ENCODE measurements at places on chromosomes 5 and 9. TPM values are rescaled to one million over a fixed set of nuclear protein-coding genes. Genes with fewer than 3 reads are reported as not detected.

DNA sequence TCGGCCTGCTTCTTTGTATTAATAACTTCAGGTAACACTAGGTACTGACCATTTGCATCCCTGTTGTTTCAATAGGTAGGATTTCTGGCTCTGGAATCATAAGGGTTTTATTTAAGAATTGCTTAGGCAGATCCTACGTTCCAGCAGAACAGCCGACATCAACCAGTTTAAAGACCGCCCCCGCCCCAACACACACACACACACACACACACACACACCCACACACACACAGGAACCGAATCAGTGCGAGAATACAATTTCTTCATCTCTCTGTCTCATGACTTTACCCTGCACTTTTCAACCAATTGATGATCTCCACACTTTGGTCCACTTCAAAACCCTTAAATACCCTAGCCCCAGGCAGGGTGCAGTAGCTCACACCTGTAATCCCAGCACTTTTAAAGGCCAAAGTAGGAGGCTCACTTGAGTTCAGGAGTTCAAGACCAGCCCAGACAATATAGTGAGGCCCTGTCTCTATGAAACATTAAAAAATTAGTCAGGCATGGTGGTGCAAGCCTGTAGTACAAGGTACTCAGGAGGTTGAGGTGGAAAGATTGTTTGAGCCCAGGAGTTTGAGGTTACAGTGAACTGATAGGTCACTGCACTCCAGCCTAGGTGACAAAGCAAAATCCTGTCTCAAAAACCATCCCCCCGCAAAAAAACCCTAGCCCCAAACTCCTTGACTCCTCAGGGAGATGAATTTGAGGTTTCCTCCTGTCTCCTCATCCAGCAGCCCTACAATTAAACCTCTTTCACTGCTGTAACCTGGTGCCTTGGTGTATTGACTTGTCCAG is 2.7 kb upstream of the MTMR12 start:
- no peak for DNase-seq

MSMP gene
- 0.25 TPM for polyA plus RNA-seq

SYK gene
- polyA plus RNA-seq = 22.2 TPM

DNA sequence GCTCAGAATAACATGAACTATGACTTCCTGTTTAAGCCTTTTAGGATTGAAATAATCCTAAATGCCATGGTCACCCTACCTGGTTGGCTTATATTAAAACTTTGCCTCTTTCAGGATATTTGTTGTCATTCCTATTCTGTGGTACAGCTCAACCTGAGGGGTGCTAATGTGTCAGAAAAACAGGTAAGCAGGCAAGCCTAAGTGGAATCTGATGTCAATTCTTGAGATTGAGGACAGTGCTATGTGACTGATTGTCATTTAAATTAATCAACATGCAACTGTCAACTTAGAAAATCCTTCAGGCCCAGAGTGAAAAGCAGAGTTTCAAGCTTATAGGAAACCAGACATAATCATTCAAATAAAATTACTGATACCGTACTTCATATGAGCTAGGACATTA is 2.6 kb upstream of the RORB start:
- no peak for DNase-seq

GRCh38 chr9:112753725-112754124 is 3.2 kb downstream of the SNX30 start:
- DNase-seq = no peak

DNA sequence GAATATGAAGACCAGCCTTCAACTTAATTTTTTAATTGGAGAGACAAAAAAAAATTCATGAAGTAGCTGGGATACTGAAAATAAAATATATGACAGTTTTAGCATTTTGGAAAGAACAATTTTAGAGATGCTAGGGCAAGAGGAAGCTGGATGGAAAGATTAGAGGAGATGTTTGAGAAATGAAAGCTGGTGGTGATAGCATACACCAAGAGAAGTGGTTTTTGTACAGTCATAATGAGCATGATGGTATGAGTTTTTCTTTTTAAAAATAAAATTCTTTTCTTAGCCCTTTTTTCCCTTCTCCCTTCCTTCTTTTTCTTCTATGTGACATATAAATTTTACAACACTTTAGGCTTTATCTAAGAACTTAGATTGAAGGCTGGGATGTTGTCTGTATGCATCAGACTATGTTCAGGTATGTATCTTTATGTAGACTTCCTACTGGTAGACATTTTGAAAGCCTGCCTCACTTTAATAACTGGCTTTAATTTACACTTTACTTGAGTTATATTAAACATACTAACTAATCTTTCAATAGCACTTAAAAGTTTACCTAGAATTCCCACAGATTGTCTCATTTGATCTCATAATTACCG is 522.5 kb downstream of the TLE4 start:
- no peak for DNase-seq

GRCh38 chr9:86589273-86589672 is 235.1 kb upstream of the TUT7 start:
- no peak for DNase-seq

- no peak for DNase-seq
These were observed 76.6 kb downstream of the PSD2 start for GRCh38 chr5:139872052-139872766.

DNA sequence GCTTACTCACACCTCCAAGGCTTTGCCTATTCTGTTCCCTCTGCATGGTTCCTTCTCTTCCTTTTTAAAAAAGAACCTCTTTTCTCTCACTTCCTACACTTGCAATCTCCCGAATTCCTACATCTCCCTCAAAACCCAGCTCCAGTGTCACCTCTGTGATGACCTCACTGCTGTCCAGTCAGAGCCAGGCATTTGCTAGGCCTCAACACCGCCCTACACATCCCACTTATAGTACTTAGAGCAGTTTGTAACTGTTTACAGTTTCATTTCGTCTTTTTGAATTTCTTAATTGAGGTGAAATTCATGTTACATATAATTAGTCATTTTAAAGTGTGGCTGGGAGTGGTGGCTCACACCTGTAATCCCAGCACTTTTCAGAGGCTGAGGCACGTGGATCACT is 30.8 kb downstream of the CD14 start:
- DNase-seq = no peak

WNT8A gene
- 0.09 TPM for polyA plus RNA-seq

DNA sequence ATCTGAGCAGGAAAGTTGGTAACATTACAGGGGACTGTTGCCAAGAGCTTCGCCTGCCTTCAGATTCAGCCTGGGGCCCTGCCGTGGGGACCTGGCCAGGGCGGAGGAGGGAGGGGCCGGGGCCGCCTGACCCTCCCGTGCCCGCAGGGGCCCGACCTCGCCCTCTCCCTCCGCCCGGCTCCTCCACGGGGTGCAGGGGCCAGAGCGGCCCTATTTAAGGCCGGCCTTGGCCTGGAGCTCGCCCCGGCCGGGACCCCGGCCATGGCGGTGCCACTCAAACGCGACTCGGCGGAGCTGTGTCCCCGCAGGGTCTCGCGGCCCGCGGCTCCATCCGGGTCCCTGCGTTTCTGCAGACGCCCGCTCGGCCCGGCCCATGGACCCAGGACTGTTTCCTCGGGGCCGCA is 757 bp downstream of the TMEM250 start:
- no peak for DNase-seq

DNA sequence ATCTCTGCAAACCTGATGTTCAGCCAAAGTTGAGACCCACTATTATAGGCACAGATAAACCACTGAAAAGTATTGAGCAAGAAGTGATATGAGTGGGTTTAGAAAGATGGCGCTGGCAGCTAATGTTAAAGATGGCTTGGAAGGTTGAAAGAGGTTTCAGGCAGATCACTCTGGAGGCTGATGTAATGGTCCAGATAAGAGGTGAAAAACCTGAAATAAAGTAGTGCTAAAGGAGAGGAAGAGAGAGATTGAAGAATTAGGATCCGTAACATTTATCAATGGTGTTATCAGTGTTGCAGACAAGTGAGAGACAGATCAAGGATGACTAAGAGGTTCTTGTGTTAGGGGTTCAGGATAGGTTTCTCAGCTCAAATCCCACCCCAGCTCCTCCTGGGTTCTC is 58.3 kb downstream of the SLC44A1 start:
- DNase-seq = no peak

DNA sequence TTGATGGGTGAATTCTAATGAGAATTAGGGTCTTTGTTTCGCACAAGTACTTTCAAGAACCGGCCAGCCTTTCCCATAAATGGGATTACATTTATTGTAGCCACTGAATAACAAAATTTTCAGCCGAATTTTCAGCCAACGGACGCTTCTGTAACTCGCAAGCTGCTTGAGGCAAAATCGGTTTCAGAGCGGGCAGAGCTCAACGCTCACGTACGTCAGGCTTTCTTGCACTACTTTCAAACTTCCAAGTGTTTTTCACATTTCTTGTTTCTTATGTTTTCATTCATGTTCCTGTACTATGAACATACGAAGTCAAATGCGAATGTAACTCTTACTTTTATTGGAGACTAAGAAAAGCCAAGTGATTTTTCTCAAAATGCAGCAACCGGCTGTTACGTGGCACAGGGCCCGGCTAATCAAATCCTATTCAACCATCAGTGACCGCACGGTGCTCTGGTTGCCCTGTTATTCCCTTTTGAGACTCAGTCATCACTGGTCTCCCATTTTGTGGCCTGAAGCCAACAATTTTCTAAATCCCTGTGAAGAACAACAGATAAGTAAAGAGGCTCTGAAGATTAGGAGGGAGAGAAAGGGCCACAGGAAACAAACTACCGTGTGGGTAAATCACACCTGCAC is 68.5 kb downstream of the SLC28A3 start:
- DNase-seq = no peak

DNA sequence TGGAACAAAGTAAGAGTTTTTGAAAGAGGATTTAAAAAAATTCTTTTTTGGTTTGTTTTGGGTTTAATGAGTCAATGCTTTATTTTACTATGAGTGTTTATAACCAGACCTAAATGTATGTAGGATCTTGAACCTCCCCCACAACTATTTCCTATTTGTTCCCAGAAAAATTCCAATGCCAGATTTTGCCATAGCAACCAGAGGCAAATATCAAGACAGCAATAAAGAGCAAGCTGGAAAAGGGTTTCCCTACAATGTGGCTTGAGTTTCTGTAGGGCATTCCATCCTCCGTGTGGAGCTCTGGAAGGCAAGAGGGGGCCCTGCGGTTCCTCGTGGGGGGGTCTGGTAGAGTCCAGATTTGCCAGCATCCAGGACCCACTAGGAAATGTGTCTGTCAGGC is 27.8 kb upstream of the GDNF start:
- no peak for DNase-seq

DNA sequence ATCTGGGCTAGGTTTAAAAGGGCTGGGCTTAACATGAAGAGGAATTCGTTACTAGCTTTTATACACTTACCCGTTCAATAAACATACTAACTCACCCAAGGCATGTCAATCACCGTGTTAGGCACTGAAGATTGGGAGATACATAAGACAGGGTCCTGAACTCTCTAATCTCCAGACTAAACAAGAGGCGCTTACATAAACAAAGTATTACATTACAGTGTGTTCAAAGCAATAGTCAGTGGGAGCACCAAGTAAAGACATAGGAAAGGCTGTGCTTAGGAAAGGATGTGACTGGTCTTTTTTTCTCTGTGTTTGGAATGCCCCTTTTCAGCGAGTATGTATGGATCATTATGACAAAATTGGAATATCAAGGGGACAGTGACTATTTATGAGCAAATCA is 203.6 kb upstream of the ADRA1B start:
- no peak for DNase-seq

CKS2 gene
- polyA plus RNA-seq = 92.7 TPM

DNA sequence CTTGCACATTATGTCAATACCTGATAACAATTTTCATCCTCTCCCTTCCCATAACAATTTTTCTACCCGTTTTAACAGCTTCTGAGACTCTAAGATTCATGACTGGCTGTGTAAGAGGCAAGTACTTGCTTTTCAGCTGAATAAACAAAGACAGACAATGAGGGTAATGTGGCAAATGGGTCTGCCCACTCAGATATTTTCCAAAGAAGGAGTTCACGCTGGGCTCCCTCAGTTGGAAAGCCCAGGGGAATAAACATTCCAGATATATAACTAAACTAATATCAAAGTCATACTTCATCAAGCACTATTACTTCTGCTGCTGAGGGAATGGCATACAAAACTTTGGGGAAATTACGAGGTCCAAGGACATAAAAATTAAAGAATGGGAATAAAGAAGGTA is 24.4 kb downstream of the MEGF9 start:
- no peak for DNase-seq

DNA sequence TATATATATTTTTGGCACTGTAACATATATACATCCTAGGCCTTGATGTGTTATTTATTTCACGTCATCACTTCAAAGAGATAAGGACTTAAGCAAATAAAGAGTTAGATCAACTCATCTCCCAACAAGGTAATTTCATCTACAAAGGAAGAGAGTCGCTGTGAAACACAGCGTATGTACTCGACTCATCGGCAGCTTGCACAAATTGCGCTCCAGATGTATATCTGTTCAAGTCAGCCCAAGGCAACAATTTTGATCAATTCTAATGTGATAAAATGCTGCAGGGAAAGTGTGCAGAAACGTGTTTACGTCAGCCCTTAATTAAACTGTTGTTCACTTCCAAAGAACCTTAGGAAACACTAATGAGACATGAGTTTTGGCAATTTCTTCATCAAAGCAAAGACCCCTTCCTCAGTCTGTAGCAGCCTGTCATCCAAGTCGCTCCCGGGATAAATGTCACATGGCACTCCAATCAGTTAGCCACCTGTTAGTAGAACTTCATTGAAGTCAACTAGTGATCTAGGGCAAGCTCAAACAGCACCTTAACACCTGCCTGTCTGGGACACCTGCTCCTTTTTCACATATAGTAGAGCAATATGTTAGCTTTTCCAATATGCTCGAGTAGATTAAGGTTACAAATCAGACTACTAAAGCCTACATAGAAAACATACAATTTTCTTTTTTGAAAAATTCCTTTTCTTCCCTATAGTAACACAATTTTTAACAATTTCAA is 182.4 kb downstream of the NFIB start:
- no peak for DNase-seq

WDR31 gene
- polyA plus RNA-seq = 1.3 TPM

PCDHGA4 gene
- 0.11 TPM for polyA plus RNA-seq

NUTM2F gene
- polyA plus RNA-seq = 0.05 TPM

CFAP77 gene
- polyA plus RNA-seq = 0.11 TPM

GRCh38 chr9:33233626-33234342 is 6.2 kb upstream of the SPINK4 start:
- DNase-seq = no peak
